ENCODE measurements at places on chromosomes 11 and 22. TPM values are rescaled to one million over a fixed set of nuclear protein-coding genes. Genes with fewer than 3 reads are reported as not detected.
A peak's percentile ranks its signal among the peaks of the same experiment; 100 is the strongest.

- peak; percentile 96 for DNase-seq
Measured at GRCh38 chr11:65639623-65640482, 2.0 kb downstream of the SIPA1 start.

PPP2R1B gene
- total RNA-seq: 25.6 TPM

DNA sequence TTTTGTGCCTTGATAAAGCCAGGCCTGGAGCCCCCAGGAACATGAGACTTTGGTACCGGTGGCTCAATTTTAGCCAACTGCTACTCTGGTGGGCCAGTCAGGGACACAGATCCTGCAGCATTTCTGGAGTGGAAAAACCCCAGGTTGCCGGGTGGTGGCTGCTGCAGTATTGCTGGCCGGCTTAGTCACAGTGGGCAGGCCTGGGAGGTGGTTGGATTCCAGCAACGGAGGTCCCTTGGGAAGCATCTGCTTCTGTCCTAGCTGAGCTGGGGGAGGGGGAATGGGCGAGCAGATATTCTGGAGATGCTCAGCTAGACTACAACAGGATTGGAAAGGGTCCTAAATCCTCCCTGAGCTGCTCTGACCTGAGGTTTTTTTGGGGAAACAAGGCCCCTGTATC is 31.6 kb upstream of the ACCSL start:
- no peak for DNase-seq

- DNase-seq: no peak
Measured at GRCh38 chr11:47499161-47499560, 50.2 kb upstream of the RAPSN start.

- no peak for DNase-seq
Measured at GRCh38 chr11:9763301-9763700, 99.4 kb downstream of the SWAP70 start.

UBQLN3 gene
- not detected for total RNA-seq

- no peak for DNase-seq
Measured at GRCh38 chr11:66076561-66076960, 6.5 kb downstream of the PACS1 start.

- no peak for DNase-seq
Measured at GRCh38 chr11:61954851-61955421, 4.8 kb downstream of the BEST1 start.

QSER1 gene
- total RNA-seq: 20.0 TPM

DNA sequence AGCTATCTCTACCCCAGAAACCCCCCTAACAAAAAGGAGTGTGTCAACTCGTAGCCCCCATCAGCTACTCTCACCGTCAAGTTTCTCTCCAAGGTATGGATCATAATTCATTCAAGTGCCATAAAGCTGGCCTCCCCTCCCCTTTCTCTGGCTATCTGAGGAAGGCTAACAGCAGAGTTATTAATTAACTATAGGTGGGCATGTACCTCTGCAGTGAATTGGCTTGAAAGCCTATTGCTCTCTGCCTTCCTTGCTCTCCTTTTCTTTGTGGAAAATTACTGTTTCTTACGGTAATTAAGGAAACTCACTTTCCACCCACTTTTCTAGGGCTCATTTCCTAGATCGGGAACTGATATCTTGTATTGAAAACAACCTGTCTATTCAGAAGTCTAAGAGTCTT is 14.1 kb downstream of the POLA2 start:
- DNase-seq: no peak

CABP4 gene
- total RNA-seq: 0.94 TPM

- DNase-seq: no peak
Measured at GRCh38 chr11:13260963-13261588, 16.5 kb upstream of the BMAL1 start.
